Activated CD8-positive, alpha-beta T cell treated with anti-CD3 and anti-CD28 coated beads for 36 hours (primary cell): ENCODE measurements at places on chromosomes 6 and 20.

DNA sequence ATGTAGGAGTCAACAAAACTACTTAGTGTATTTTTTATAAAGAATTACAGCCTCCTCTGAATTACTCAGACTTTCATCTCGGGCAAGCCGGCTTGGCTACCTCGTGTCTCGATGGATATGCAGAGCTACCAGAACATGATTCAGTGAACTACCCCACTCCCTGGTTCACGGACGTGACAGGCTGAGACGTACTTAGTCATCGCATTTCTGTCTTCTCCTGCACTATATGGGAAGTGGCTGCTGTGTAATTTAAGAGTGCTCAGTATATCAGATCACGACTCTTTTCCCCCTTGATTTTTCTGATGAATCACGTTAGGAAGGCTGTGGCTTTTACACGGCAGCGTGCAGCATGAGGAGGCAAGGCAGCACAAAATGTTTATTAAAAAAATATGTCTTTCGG is 302.7 kb upstream of the ZFP64 start:
- no peak overlapping the region for H3K4me3 ChIP-seq
- no peak overlapping the region for H3K27ac ChIP-seq
- DNase-seq: peak; percentile 69

DNA sequence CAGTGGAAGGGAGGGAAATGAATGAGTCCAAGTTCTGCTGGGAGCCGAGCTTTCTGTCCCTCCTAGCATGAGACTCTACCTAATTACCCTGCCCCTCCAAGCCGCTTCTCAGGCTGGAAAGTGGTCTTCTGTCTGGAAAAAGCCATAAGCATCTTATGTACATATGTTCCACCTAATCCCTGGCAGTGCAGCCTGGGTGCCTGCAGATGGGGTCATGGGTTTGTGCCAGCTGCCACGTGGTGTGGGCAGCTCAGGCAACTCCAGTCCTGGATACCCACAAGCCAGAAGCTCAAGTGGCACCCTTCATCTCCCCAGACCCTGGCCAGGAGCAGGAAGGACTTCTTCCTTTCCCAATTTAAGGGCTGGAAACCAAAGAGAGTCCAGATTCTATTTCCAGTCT is 253.1 kb downstream of the LY86 start:
- H3K27ac ChIP-seq: no peak overlapping the region
- DNase-seq: no peak
- no peaks in the 10 kb centered on the region for H3K36me3 ChIP-seq
- H3K27me3 ChIP-seq: peaks cover 10% of the 10 kb centered on the region
- H3K4me1 ChIP-seq: no peaks in the 10 kb centered on the region
- H3K4me3 ChIP-seq: no peak overlapping the region

- H3K27me3 ChIP-seq: peaks cover 2% of the 10 kb centered on the region
- no peak for DNase-seq
These were observed 113.0 kb downstream of the MTFR2 start for GRCh38 chr6:136137008-136137692.

DNA sequence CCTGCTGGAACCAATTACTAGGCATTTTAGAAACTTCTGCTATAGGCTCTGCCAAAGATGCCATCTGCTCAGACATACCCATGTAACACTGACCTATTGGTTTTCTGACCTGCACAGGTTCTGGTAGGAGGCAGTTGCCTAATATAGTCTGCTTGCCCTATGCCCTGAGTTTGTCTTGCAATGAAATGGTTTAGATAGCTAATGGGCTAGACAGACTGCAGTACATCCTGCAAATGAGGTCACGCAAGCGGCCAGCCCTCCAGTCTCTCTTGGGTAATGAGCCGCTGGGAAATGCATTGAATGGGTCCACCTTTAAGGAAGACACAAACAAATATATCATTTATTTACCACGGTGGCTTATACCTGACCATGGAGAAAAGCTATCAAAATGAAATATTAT is 90.6 kb upstream of the B3GAT2 start:
- no peak overlapping the region for H3K27ac ChIP-seq
- no peaks in the 10 kb centered on the region for H3K36me3 ChIP-seq
- H3K4me3 ChIP-seq: no peak overlapping the region
- no peaks in the 10 kb centered on the region for H3K4me1 ChIP-seq
- no peaks in the 10 kb centered on the region for H3K27me3 ChIP-seq

- no peak overlapping the region for H3K27ac ChIP-seq
- H3K36me3 ChIP-seq: no peaks in the 10 kb centered on the region
- no peak overlapping the region for H3K4me3 ChIP-seq
- H3K27me3 ChIP-seq: peaks cover 8% of the 10 kb centered on the region
- DNase-seq: no peak
- H3K4me1 ChIP-seq: no peaks in the 10 kb centered on the region
These were observed 257.8 kb upstream of the KCNQ5 start for GRCh38 chr6:72363844-72364740.

GRCh38 chr20:61742097-61742825 is 323.4 kb downstream of the TAF4 start:
- no peaks in the 10 kb centered on the region for H3K36me3 ChIP-seq
- no peaks in the 10 kb centered on the region for H3K4me1 ChIP-seq
- no peaks in the 10 kb centered on the region for H3K27me3 ChIP-seq
- no peak for DNase-seq
- H3K4me3 ChIP-seq: no peak overlapping the region
- H3K27ac ChIP-seq: no peak overlapping the region

- H3K4me3 ChIP-seq: no peak overlapping the region
- no peak overlapping the region for H3K27ac ChIP-seq
- peaks cover 18% of the 10 kb centered on the region for H3K4me1 ChIP-seq
- no peak for DNase-seq
- H3K27me3 ChIP-seq: peaks cover 2% of the 10 kb centered on the region
These were observed 212.3 kb downstream of the ERMARD start for GRCh38 chr6:169963581-169964297.

GRCh38 chr6:135938576-135939207 is 87.2 kb downstream of the PDE7B start:
- no peak for DNase-seq
- no peaks in the 10 kb centered on the region for H3K36me3 ChIP-seq
- no peak overlapping the region for H3K4me3 ChIP-seq
- H3K4me1 ChIP-seq: no peaks in the 10 kb centered on the region
- H3K27me3 ChIP-seq: no peaks in the 10 kb centered on the region
- no peak overlapping the region for H3K27ac ChIP-seq

DNA sequence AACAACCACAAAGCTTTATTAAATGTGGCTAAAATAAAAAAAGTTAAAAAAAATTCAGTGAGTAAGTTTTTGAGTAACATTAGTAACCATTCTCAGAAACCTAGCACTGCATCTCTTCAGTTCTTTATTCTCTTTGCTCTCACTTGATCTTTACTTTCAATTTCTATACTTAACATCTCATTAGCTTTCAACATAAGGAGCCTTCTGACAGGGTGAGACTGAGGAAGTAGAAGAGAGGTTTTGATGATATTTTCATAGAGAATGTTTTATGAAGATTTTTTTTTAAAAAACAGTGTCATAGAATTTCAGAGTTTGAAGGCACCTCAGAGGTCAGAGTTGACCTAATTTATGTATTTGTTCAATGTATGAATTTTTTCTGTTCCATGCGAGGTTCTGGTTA is 60.8 kb downstream of the FAM83B start:
- H3K27ac ChIP-seq: no peak overlapping the region
- H3K36me3 ChIP-seq: no peaks in the 10 kb centered on the region
- DNase-seq: no peak
- H3K4me1 ChIP-seq: no peaks in the 10 kb centered on the region

- peaks cover 26% of the 10 kb centered on the region for H3K4me1 ChIP-seq
- H3K4me3 ChIP-seq: no peak overlapping the region
- no peak overlapping the region for H3K27ac ChIP-seq
- DNase-seq: no peak
- H3K27me3 ChIP-seq: no peaks in the 10 kb centered on the region
- H3K36me3 ChIP-seq: no peaks in the 10 kb centered on the region
These were observed 47.0 kb upstream of the CST5 start for GRCh38 chr20:23926526-23926880.

DNA sequence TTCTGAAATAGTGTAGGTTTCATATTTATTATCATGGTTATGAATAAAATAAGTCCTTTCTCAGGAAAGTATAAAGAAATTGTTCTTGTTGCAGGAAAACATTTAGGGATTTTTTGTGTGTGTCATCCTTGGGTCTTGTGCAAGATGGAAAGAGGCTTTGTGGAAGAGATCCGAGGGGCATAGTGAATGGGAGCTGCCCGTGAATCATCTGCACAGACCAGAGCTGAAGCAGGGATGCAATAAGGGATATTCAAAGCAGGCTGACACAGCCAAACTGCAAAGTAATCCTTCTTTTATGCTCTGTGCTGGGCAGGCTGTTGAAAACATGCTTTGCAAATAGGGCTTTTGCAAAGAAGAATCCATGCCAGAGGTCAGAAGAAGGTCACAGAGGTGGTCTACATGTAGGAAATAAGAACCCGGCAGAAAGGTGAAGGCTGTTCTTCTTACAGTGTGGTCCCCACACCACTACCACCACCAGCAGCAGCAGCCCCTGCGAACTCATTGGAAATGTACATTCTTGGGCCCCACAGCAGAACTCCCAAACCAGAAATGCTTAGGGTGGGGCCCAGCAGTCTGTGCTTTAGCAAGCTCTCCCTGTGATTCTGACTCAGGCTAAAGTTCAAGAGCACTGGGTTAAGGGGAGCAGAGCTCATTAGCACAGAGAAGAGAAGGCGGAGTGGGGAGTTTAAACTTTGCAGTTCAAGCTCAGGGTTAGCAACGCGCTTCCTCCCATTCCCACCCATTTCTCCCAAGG is 237.6 kb downstream of the QKI start:
- no peak for DNase-seq
- no peak overlapping the region for H3K27ac ChIP-seq
- peaks cover 2% of the 10 kb centered on the region for H3K27me3 ChIP-seq
- H3K4me3 ChIP-seq: no peak overlapping the region
- no peaks in the 10 kb centered on the region for H3K4me1 ChIP-seq

DNA sequence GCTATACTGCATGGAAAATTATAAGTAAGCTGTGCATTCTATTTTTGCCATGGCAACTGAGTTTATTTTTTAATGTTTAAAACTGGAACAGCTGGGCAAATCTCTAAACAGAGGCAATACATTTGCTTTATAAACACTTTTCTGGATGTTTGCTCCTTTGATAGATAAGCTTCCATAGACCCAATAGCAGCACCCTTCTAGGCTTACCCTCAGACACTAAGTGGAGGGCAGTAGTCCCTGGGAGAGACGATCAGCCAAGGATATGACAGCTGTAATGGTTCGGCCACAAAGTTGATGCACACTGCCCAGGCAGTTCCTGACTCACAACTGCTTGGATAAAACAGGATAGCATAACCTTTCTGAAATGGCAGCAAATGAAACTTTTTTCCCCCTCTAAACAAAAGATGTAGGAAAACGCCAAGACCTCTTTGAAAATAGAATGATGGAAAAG is 8.5 kb upstream of the MRPS10 start:
- no peaks in the 10 kb centered on the region for H3K27me3 ChIP-seq
- no peak for DNase-seq

- no peak overlapping the region for H3K4me3 ChIP-seq
- H3K4me1 ChIP-seq: no peaks in the 10 kb centered on the region
- DNase-seq: peak; percentile 1
- no peaks in the 10 kb centered on the region for H3K36me3 ChIP-seq
- H3K27me3 ChIP-seq: no peaks in the 10 kb centered on the region
These were observed 135.3 kb upstream of the BMP2 start for GRCh38 chr20:6632187-6632586.

GRCh38 chr20:62914436-62914835 is 11.9 kb downstream of the DIDO1 start:
- H3K27ac ChIP-seq: peak overlapping the region; percentile 15
- DNase-seq: no peak
- no peak overlapping the region for H3K4me3 ChIP-seq
- H3K27me3 ChIP-seq: no peaks in the 10 kb centered on the region

DNA sequence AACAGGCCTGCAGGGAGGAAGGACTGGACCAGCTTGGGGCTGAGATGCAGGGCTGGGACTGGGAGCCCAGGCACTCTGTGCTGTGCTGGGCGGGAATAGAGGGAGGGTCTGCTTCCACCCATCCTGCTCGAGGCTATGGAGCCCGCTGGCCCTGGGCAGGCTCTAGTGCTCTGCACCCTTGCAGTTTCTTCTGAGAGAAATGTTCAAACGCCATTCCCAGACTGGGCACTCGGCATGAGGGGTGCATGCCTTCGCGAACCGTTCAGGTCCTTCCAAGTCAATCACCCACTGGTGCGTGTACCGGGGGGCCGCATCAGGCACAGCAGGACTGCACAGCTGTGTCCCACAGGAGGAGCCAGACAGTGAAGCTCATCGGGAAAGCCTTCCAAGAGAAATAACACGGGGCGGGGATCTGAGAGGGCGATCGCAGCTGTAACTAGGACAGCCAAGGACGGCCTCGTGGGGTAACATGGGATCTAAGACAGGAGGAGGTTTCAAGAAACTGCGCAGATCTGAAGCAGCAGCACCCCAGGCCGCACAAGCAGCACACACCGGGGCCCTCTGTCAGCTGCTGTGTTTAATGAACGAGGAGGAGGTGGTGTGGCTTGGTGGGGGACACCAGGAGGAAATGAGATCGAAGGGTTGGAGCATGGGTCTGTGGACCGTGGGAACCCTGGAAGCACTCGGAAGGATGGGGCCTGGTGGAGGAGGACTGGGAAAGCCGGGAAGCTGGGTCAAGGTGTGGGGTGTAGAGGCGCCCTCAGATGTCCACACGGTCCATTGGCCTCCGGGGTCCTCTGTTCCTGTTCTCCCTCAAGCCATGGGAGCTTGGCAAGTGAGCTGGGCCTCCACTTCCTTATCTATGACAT is 26.1 kb upstream of the PYGB start:
- no peak for DNase-seq
- peak overlapping the region; percentile 22 for H3K27ac ChIP-seq
- peaks cover 9% of the 10 kb centered on the region for H3K4me1 ChIP-seq
- no peak overlapping the region for H3K4me3 ChIP-seq
- H3K36me3 ChIP-seq: no peaks in the 10 kb centered on the region

DNA sequence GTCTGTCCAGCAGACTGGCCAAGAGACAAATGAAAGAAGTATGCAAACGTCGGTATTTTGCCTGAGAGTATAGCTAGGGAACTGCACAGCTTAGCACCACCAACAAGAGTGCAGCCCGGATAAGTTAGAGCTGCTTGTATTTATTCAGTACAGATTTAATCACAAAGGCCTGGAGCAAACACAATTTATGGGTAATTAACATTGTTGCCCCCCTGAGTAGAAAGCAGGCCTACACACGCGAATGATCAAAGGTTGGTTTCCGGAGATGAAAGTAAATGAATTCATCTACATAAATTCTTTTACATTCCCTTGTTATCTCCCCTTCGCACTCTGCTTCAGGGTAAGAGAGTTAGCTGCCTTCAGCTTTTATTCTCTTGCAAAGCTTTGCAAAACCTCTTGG is 24.7 kb upstream of the CRISP1 start:
- no peak overlapping the region for H3K27ac ChIP-seq
- DNase-seq: no peak
- H3K4me3 ChIP-seq: no peak overlapping the region
- no peaks in the 10 kb centered on the region for H3K36me3 ChIP-seq
- H3K27me3 ChIP-seq: no peaks in the 10 kb centered on the region

- H3K27ac ChIP-seq: peak overlapping the region; percentile 100
- H3K36me3 ChIP-seq: peaks cover 39% of the 10 kb centered on the region
- H3K4me1 ChIP-seq: peaks cover 62% of the 10 kb centered on the region
- H3K4me3 ChIP-seq: peak overlapping the region; percentile 91
These were observed 2.7 kb downstream of the HIVEP2 start for GRCh38 chr6:142942238-142942637.
